Endothelial cell of umbilical vein (primary cell): ENCODE measurements at places on chromosomes 1 and 21. TPM values are rescaled to one million over a fixed set of nuclear protein-coding genes. Genes with fewer than 3 reads are reported as not detected.
A peak's percentile ranks its signal among the peaks of the same experiment; 100 is the strongest.

Gene PRR9
- not detected in 2 replicates for total RNA-seq

DNA sequence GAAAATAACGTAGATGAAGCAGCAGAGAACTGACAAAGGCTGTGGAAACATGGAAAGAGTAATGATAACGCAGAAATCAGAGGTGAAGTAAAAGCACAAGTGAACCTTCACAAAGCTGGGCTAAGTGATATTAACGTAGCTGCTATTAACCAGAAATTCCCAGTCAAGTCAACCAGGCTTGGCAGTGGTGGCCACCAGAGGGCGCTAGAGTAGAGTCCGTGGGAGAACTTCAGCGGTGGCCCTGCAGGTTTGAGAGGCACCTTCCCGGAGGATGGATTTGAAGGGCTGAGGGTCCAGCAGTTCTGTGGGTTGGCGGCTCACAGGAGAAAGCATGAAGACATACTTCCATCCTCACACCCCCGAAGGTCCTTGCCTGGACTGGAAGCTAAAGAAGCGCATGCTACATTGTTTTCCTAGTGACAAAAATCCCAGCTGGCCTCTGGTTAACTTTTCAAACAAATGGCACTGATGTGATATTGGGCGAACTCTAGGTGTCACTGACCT, 81.7 kb upstream of the ZNF648 start:
- DNase-seq: peak; percentile 79

- no peak for DNase-seq
These were observed 5.2 kb downstream of the GPR25 start for GRCh38 chr1:200877839-200878551.

Gene MSH4
- total RNA-seq: 0.09 and 0.29 TPM in 2 replicates

Gene TNFRSF14
- 36.4 and 40.9 TPM in 2 replicates for total RNA-seq

DNA sequence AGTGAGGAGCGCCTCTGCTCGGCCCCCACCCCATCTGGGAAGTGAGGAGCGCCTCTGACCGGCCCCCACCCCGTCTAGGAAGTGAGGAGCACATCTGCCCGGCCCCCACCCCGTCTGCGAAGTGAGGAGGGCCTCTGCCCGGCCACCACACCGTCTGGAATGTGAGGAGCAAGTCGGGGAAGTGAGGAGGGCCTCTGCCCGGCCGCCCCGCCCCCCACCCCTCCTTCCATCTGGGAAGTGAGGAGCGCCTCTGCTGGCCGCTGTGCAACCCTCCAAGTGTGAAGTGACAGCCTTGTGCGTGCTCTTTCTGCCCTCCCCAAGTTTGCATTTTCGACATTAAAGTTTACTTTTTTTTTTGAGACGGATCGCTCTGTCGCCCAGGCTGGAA, 5.1 kb upstream of the ZZZ3 start:
- DNase-seq: no peak

Gene NRIP1
- total RNA-seq: 24.0 and 26.6 TPM in 2 replicates

Gene HFM1
- 0.11 and 0.72 TPM in 2 replicates for total RNA-seq

- DNase-seq: no peak
These were observed 10.8 kb upstream of the CACYBP start for GRCh38 chr1:174988986-174989385.

Gene PPIE
- total RNA-seq: 42.6 and 44.4 TPM in 2 replicates

- no peak for DNase-seq
These were observed 2.3 kb downstream of the PCSK9 start for GRCh38 chr1:55041613-55042012.

DNA sequence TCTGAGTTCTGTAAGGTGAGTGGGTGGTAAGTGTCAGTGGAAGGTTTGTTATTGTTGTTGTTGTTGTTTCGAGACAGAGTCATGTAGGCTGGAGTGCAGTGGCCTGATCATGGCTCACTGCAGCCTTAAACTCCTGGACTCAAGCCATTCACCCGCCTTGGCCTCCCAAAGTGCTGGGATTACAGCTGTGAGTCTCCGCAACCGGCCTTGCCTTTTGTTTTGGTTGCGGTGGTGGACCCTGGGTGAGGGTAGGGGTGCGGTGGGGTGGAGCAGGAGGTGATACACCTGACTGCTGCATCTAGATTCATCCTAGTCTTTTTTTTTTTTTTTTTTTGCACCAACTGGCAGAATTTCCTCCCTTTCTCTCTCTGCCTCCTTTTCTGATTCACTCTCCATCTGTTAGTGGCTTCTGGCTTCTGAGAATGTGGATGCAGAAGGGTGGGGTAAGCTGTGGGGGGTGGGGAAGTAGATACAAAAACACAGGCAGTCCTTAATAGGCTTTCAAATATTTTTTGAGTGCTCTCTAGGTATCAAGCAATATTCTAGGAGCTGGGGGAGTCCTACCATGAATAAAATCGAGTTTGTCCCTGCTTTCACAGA, 4.6 kb upstream of the GMEB1 start:
- no peak for DNase-seq

DNA sequence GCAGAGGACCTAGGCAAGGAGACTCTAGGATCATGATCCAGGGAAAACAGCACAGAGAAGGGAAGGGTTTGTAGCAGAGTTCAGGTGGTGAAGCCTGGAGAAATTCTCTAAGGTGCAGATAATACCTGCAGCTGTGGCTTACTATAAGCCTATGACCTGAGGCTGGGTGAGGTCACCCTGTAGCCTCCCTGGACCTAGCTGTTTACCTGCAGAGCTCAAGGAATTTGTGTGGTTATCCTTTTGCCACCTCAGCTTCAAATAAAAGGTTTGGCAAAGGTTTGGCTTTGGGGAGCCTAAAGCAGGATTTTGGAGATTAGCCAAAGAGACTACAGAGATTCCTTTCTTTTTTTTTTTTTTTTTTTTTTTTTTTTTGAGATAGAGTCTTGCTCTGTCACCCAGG, 79.5 kb upstream of the ZNF648 start:
- DNase-seq: no peak

Gene OR2L5
- total RNA-seq: not detected in 2 replicates

Gene INTS3
- total RNA-seq: 56.1 and 63.1 TPM in 2 replicates

GRCh38 chr1:37372711-37373110, 101.7 kb upstream of the ZC3H12A start:
- no peak for DNase-seq

GRCh38 chr1:73839922-73840321, 358.1 kb downstream of the LRRIQ3 start:
- no peak for DNase-seq

Gene SPOCD1
- total RNA-seq: 0.27 and 24.9 TPM in 2 replicates

DNA sequence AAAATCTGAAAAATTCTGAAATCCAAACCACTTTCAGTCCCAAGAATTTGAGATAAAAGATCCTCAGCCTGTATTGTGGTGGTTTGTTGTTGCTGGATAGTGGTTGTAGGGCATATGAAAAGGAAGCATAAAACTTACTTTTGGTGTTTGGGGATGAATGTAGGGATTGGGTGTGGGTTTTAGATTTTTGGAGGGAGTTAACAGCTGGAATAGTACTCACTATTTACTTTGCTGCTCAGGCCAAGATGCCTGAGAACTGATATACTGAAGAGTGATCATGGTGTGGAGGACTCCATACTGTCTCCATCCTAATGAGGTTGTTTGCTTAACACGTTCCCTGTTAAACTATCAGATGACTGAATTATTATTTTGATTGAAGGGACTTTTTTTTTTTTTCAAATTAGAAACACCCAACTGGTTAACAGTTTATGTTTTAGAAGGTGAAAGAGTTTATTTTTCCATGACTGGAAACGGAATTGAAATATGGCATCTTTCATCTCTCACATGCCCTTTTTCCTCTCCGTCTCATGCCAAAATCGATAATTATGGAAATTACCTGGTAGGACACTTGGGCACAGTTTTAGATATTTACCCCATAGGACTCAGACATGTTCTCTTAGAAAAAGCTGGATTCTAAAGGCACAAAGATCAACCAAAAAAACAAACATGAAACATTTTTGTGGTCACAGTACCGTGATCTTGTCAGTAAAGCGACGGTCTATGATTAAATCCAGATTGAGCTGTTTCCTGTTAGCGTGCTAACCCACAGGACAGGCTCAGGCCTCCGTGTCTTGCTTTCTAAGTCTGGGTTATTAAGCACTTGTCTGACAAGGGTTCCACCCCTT, 37.3 kb downstream of the RGL1 start:
- DNase-seq: peak; percentile 80

Gene ZBTB7B
- total RNA-seq: 20.0 and 24.0 TPM in 2 replicates

DNA sequence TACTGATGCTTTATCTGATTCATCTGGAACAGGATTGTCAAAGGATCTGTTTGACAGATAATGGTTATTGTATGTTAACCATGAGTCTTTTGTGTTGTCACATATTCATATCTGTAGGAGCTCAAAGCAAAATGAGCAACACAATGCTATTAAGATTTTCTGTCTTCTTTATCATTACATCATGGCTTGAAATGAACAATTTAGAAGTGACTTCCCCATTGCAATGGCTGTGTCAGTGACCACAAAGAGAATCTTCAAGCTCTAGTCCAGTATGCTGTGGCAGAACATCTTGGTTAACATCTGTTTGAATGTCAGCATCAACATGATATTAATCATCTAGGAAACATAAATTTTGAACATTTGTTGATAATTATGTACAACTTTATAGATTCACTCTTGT, 1148.5 kb downstream of the PLA2G4A start:
- no peak for DNase-seq

DNA sequence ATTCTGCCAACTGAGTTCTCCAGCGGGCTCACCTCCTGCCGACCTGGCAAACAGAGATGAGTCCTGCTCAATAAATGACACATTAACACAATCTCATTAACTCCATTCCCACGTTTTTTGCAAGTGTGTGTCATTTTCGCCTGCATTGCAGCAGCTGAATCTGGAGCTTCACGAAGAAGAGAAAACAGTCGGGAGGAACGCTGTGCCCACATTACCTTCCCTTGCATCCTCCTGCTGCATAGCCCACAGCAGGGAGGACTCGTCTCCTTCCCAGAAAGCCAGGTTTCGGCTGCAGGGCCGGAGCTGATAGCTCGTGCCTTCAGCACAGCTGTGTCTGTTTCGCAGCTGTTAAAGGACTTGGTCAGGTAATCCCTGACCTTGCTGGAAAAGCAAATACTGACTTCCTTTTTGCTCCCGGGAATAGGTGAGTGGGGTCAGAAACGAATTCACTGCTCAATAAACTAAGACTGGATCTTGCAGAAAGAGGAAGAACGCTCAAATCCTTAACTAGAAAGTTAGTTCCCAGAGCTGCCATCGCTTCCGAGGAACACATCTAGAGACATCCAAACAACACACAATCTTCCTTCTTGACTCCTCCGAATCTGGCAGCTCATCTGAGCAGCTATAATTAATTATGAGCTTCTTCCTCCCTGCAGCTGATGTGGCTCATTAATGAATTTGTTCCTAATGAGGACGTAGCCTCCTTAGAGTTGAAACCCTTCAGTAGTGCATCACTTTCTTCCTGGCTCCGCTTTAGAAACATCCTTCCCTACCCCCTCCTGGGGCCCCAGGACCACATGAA, 33.0 kb downstream of the KANK4 start:
- DNase-seq: peak; percentile 16
